ENCODE measurements at places on chromosomes 5 and 9. TPM values are rescaled to one million over a fixed set of nuclear protein-coding genes. Genes with fewer than 3 reads are reported as not detected.

DNA sequence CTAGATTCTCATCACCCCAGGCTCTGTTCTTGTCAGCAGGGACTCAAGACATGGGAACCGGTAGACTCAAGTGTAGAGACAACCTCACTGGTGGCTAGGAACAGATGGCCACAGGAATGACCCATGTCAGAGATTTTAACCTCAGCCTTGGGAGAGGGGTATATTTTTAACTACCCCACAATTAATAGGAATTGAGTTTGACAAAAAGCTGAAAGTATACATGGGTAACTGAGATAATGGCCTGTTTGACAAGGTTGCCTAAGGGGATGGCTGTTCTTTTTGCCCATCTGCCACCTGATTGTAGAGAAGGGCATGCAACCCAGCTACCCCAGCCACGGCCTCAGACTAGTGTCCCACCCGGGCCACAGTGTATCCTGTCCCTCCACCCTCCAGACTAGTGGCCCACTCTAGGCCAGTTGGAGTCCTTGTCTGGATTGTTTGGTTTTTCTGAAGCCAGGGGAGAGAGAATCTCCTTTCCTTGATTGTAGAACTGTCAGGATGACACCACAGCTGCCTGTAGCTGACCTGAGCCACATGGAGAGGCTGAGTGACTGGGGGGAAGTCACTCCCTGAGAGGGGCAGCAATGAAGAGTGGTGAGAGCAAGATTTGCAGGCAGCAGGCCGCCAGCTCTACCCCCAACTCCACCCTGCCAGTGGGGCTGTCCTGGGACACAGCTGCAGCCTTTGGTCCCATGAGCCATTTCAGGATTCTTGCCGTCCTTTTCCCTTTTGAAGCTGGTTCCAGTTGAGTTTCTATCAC lies 14.6 kb upstream of the ANGPTL2 start:
- no peak for DNase-seq
- H3K4me1 ChIP-seq, result peaks cover 8% of the 10 kb centered on the region
- H3K27ac ChIP-seq, result no peak overlapping the region
- no peaks in the 10 kb centered on the region for H3K36me3 ChIP-seq

GRCh38 chr5:103624675-103625074 lies 62.1 kb upstream of the NUDT12 start:
- no peaks in the 10 kb centered on the region for H3K4me1 ChIP-seq
- no peak overlapping the region for H3K4me3 ChIP-seq
- no peaks in the 10 kb centered on the region for H3K36me3 ChIP-seq
- H3K27ac ChIP-seq, result no peak overlapping the region

GRCh38 chr9:100281676-100282387 lies 70.9 kb downstream of the TEX10 start:
- DNase-seq, result no peak
- no peak overlapping the region for H3K4me3 ChIP-seq
- no peak overlapping the region for H3K27ac ChIP-seq
- H3K36me3 ChIP-seq, result peaks cover 53% of the 10 kb centered on the region

- H3K27ac ChIP-seq, result no peak overlapping the region
- no peaks in the 10 kb centered on the region for H3K4me1 ChIP-seq
- no peak overlapping the region for H3K4me3 ChIP-seq
- no peaks in the 10 kb centered on the region for H3K27me3 ChIP-seq
- no peak for DNase-seq
- no peaks in the 10 kb centered on the region for H3K36me3 ChIP-seq
Measured at GRCh38 chr5:67334373-67334772, 137.8 kb upstream of the CD180 start.

DNA sequence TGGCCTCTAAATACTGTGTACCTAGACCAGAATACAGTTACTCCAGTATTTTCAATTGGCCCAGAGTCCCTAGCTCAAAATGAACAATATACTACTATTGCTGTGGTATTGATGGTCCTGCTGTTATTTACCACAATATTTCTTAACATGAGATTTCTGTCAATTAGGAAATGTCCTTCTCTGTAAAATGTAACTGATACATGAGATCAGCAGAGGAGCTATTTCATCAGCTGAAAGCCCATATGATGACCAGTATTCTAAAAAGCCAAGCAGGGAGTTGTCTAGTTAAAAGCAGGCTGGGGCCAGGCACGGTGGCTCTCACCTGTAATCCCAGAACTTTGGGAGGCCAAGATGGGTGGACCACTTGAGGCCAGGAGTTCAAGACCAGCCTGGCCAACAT lies 187.7 kb upstream of the PTGER4 start:
- H3K4me3 ChIP-seq, result no peak overlapping the region
- no peaks in the 10 kb centered on the region for H3K36me3 ChIP-seq
- no peak for DNase-seq
- H3K27ac ChIP-seq, result no peak overlapping the region
- H3K27me3 ChIP-seq, result no peaks in the 10 kb centered on the region

DNA sequence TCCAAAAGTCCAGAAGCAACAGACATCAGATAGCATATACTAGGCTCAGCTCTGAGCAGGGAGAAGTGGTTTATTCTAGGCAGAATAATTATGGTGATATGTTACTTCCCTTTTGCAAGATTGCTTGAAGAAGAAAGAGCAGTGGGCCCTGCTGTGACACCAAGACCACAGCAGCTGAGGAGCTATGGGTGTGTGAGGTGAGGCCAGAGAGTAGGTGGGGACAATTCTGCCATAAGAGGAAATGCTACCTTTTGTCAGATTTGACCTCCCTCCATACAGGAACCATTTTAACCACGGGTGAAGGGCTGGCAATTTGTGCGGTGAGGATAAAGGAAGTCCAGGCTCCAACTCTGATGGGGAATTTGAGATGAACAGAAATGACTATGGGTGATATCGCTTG lies 51.3 kb downstream of the TNFSF15 start:
- DNase-seq, result peak; percentile 18
- no peaks in the 10 kb centered on the region for H3K27me3 ChIP-seq
- H3K36me3 ChIP-seq, result no peaks in the 10 kb centered on the region
- no peak overlapping the region for H3K27ac ChIP-seq
- no peak overlapping the region for H3K4me3 ChIP-seq
- H3K4me1 ChIP-seq, result no peaks in the 10 kb centered on the region

- no peak for DNase-seq
- H3K27me3 ChIP-seq, result no peaks in the 10 kb centered on the region
- H3K4me1 ChIP-seq, result peaks cover 16% of the 10 kb centered on the region
- peak overlapping the region; percentile 96 for H3K27ac ChIP-seq
- H3K36me3 ChIP-seq, result peaks cover 3% of the 10 kb centered on the region
Measured at GRCh38 chr5:138353560-138354080, 1.1 kb downstream of the KDM3B start.

DNA sequence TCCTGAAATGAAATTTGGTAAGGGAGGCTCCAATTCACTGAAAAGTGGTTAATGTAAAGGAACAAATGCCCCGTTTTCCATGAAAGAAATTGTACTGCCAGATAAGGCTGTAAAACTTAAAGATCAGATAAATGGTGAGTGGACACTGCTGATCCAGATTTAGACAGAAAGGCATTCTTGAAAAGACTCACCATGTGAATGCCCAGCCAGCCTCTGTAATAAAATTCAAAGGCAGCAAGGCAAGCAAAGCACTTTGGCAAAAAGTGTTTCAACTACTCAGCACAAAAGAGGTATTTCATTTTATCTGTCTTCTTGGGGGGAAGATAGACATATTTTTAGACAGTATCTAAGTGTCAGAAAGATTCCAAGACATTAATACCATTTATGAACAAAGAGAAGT lies 133.6 kb downstream of the MLLT3 start:
- no peak for DNase-seq
- no peak overlapping the region for H3K27ac ChIP-seq

- no peaks in the 10 kb centered on the region for H3K36me3 ChIP-seq
- DNase-seq, result no peak
- H3K4me1 ChIP-seq, result peaks cover 10% of the 10 kb centered on the region
Measured at GRCh38 chr9:130932255-130933079, 6.6 kb downstream of the FIBCD1 start.

DNA sequence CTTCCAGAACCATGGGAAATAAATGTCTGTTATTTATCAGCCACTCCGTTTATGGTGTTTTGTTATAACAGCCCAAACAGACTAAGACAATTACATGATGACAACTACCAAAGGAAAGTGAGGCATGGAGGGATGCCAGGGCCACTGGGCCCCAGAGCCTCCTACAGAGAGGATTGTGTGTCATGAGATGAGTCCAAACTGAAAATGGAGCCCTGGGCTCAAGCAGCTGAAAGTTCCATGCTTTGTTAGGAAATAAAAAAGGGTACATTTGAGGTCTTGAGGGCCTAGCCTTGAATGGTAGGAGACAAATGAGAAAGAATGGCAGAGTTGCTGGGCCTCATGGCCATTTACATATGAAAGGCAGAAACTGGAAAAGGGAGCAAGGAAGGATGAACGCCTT lies 586.5 kb downstream of the CETN3 start:
- no peak overlapping the region for H3K27ac ChIP-seq
- no peak overlapping the region for H3K4me3 ChIP-seq
- no peaks in the 10 kb centered on the region for H3K27me3 ChIP-seq
- DNase-seq, result no peak
- H3K4me1 ChIP-seq, result no peaks in the 10 kb centered on the region

DNA sequence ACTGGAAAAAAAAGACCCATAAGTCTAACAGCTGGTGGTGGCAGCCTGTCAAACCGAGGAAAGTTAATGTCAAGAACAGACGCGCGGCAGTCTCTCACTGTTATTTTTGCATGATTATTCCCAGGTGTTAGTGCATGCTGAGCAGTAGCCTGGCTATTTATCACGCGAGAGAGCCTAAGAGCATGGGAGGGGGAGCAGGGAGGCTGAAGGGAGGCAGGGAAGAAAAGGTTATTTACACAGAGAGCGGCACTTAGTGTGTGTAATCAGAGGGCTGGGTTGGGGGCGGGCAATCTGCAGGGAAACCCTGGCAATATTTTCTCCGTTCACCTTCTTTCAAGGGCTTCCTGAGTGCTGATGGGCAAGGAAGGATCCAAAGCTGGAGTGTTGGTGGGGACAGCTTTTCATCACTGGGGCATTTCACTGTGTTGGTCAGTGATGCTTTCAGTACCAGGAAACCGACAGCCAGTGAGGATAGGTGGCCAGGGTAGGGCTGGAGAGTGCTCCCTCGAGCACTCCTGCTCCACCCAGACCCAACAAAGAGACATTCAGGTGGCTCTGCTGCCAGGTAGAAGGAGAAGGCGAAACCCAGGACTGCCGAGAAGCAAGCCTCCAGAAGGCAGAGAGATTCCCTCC lies 39.6 kb downstream of the ZNF608 start:
- H3K27me3 ChIP-seq, result no peaks in the 10 kb centered on the region
- no peaks in the 10 kb centered on the region for H3K36me3 ChIP-seq
- peak overlapping the region; percentile 58 for H3K27ac ChIP-seq
- peak; percentile 52 for DNase-seq
- H3K4me1 ChIP-seq, result peaks cover 49% of the 10 kb centered on the region

- DNase-seq, result no peak
- H3K36me3 ChIP-seq, result no peaks in the 10 kb centered on the region
- H3K27me3 ChIP-seq, result no peaks in the 10 kb centered on the region
- no peak overlapping the region for H3K27ac ChIP-seq
- H3K4me1 ChIP-seq, result no peaks in the 10 kb centered on the region
- no peak overlapping the region for H3K4me3 ChIP-seq
Measured at GRCh38 chr5:98482321-98483300, 290.9 kb upstream of the RGMB start.

- H3K36me3 ChIP-seq, result no peaks in the 10 kb centered on the region
- no peaks in the 10 kb centered on the region for H3K27me3 ChIP-seq
- no peak overlapping the region for H3K4me3 ChIP-seq
- H3K4me1 ChIP-seq, result no peaks in the 10 kb centered on the region
- H3K27ac ChIP-seq, result no peak overlapping the region
Measured at GRCh38 chr5:172498431-172499129, 44.3 kb upstream of the SH3PXD2B start.

GRCh38 chr5:59483971-59484472 lies 409.5 kb downstream of the PDE4D start:
- no peak overlapping the region for H3K4me3 ChIP-seq
- H3K27ac ChIP-seq, result no peak overlapping the region
- no peaks in the 10 kb centered on the region for H3K27me3 ChIP-seq

GRCh38 chr9:129336601-129337331 lies 158.7 kb upstream of the IER5L start:
- peak; percentile 67 for DNase-seq
- peak overlapping the region; percentile 89 for H3K27ac ChIP-seq
- H3K27me3 ChIP-seq, result no peaks in the 10 kb centered on the region
- peak overlapping the region; percentile 43 for H3K4me3 ChIP-seq

DNA sequence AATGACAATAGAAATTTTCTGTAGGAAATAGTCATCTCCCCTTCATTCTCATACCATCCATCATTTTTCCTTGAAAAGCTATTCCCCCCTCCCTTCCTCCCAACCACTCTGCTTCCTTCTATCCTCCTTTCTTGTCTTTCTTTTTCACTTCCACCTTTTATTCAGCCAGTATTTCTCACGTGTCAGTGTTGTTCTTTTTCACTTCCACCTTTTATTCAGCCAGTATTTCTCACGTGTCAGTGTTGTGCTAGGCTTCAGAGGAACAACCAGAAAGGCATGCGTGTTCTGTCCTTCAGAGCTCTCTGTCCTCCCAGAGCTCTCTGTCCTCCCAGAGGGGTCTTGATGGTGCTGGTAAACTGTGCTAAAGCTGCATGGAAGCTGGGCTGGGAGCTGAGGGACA lies 419.6 kb downstream of the GADD45G start:
- no peak overlapping the region for H3K4me3 ChIP-seq
- no peak for DNase-seq
- H3K27me3 ChIP-seq, result no peaks in the 10 kb centered on the region
- no peak overlapping the region for H3K27ac ChIP-seq
- no peaks in the 10 kb centered on the region for H3K36me3 ChIP-seq
- H3K4me1 ChIP-seq, result no peaks in the 10 kb centered on the region

- no peaks in the 10 kb centered on the region for H3K27me3 ChIP-seq
- H3K36me3 ChIP-seq, result no peaks in the 10 kb centered on the region
- peaks cover 7% of the 10 kb centered on the region for H3K4me1 ChIP-seq
Measured at GRCh38 chr9:116737152-116737546, 50.0 kb downstream of the TRIM32 start.

- H3K36me3 ChIP-seq, result no peaks in the 10 kb centered on the region
- no peak overlapping the region for H3K4me3 ChIP-seq
- peaks cover 6% of the 10 kb centered on the region for H3K4me1 ChIP-seq
- DNase-seq, result peak; percentile 0
Measured at GRCh38 chr5:180129291-180130190, 58.0 kb upstream of the RNF130 start.

DNA sequence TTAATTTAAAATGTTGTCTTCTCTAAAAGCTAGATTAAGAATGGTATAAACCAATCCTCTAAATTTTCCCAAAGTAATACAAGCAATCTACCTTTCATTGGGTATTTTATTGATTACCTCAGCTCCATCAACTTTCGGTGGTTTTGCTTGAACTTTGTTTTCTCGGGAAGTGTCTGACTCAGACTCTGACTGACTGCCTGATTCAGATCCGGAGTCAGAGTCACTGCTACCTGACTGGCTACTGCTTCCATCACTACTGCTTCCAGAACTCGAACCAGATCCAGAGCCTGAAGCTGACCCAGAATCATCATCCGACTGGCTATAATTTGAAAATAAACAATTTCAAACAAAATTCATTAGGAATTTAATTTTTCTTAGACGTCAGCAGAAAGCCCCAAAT lies 24.0 kb downstream of the CHD1 start:
- no peaks in the 10 kb centered on the region for H3K4me1 ChIP-seq
- peaks cover 10% of the 10 kb centered on the region for H3K36me3 ChIP-seq
- H3K4me3 ChIP-seq, result no peak overlapping the region
- no peak for DNase-seq
- no peak overlapping the region for H3K27ac ChIP-seq

ST8SIA4 gene
- 0.44 TPM for polyA plus RNA-seq

CNTLN gene
- polyA plus RNA-seq, result 1.8 TPM

FAM174A gene
- polyA plus RNA-seq, result 16.3 TPM

ZNF484 gene
- 0.93 TPM for polyA plus RNA-seq

ADAMTSL1 gene
- 5.8 TPM for polyA plus RNA-seq

GZMA gene
- 5.5 TPM for polyA plus RNA-seq

UBAP1 gene
- 43.8 TPM for polyA plus RNA-seq

GLDC gene
- not detected for polyA plus RNA-seq

SLC36A2 gene
- not detected for polyA plus RNA-seq

SELENOP gene
- polyA plus RNA-seq, result 166 TPM

NR4A3 gene
- 4.9 TPM for polyA plus RNA-seq

FBP1 gene
- polyA plus RNA-seq, result 122 TPM

MGAT4B gene
- polyA plus RNA-seq, result 101 TPM

LRRC70 gene
- polyA plus RNA-seq, result 2.3 TPM

Measured in stomach (tissue), 19 donors.